ENCODE measurements at places on chromosomes 6 and 20.

DNA sequence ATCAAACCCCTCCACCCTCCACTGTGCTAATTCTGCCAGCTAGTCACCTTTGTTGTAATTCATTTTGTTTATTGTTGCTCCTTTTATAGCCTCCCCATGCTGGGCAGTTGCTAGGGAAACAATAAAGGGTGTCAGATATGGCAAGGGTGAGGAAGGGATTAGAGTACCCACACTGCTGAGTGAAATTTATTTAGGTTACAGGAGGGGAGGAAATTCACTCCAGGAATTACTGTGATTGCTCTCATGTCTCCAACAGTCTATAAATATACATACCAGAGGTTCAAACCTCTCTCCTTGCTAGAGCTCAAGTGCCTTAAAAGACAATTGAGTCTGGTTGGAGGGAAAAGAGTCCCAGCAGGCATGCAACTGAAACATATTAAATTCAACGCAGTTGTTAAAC, 90.6 kb upstream of the ADGRF1 start:
- DNase-seq = no peak

- DNase-seq = no peak
Measured at GRCh38 chr6:112443179-112444065, 96.3 kb downstream of the RFPL4B start.

DNA sequence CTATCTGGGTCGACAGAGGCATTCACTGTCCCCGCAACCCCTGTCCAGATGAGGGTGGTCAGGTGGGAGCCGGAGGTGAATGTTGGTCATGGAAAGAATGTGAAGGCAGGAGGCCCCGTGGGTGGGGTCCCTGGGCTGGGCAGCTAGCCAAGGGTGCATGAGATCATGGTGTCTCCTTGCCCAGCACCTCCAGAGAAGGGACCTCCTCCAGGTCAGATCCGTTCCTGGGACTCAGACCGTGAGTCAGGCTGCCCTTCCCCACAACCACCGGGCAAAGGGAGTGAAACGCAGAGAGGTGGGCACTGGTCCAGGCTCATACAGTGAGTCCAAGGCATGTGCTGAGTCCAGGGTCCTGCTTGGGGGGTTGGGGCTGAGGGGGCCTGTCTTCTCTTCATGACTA, 3.5 kb downstream of the FOXS1 start:
- DNase-seq = no peak

DNA sequence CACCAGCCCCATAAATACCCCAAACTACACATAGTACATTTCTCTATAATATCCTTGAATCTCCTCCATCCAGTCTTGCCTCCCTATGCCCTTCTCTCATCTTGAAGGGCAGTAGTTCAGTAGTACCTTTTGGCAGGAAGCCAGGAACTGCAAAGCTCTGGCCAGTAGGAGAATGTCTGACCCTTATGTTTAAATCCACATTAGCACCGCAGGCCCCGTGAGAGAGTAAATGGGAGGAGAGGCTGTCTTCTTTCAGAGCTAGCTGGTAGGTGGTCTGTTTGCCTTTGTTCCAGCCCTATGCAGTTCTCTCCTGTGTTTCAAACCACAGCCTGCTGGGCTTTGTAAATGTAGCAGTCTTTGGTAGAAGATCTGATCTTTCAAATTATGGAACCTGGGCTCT, 690.7 kb downstream of the DOK5 start:
- DNase-seq = no peak

DNA sequence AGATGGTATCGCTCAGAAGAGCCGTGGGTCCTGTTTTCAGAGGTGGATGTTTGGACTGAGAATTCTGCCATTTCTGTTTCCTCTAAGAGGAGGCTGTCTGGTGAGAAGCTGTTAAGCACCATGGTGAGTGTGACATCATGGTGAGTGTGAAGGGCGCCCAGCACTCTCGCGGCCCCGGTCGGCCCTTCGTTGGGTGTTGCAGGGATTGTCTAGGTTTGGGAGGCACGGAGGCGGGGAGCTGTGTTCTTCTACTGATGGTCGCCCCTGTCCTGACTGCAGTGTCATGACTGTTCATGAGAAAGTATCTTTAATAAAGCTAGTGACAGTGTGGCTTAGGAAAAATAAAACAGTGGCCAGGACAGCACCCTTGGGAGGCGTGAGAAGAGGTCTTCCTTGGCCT, 70.4 kb downstream of the NOL4L start:
- DNase-seq = no peak

DNA sequence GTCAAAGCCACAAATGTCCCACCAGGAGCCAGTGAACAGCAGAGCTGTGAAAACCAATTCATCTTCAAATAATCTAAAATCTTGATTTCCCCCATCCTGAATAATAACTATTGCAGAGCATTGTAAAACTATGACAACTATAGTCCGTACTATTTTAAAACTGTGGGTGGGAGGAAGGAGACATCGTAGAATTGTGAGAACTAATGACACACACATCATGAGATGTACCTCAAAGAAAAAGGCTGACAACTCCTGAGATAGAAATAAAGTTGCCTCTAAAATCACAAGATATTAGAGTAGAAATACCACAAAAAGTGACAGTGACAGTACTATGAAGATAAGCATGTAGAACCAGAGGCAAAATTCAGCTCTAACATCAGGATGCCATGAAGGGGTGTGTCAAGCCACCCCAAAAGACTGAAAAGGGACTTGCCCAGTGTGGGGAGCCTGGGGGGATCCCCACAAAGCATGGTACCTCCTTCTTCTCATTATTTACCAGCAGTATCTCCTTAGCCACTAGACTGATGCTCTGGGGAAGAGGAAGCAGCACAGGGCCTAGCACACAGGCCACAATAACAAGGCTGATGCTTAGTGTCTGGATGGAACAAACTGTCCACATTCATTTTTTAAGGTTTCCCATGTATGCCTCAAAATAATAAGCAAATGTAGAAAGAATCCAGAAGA, 13.4 kb downstream of the NAPB start:
- no peak for DNase-seq

DNA sequence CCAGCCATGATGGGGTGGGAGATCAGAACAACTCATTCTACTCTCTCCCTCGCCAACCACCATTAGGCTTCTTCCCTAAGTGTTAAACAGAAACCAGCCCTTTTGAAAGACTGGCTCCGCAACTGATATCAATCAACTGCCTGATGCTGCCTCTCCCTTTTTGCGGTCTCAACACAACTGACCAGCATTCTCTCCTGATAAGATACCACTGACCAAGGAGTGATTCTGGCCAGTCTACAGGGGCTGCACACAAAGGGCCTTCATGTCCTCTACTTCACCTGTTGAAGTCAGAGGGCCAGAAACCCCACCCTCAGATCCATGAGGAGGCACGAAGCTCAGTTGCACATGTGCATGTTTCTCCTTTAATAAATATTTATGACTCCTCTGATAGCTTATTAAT, 145.1 kb downstream of the CD24 start:
- no peak for DNase-seq

- DNase-seq = no peak
Measured at GRCh38 chr20:36162272-36162966, 7.9 kb downstream of the EPB41L1 start.

- DNase-seq = no peak
Measured at GRCh38 chr6:11326116-11326515, 93.6 kb upstream of the NEDD9 start.

DNA sequence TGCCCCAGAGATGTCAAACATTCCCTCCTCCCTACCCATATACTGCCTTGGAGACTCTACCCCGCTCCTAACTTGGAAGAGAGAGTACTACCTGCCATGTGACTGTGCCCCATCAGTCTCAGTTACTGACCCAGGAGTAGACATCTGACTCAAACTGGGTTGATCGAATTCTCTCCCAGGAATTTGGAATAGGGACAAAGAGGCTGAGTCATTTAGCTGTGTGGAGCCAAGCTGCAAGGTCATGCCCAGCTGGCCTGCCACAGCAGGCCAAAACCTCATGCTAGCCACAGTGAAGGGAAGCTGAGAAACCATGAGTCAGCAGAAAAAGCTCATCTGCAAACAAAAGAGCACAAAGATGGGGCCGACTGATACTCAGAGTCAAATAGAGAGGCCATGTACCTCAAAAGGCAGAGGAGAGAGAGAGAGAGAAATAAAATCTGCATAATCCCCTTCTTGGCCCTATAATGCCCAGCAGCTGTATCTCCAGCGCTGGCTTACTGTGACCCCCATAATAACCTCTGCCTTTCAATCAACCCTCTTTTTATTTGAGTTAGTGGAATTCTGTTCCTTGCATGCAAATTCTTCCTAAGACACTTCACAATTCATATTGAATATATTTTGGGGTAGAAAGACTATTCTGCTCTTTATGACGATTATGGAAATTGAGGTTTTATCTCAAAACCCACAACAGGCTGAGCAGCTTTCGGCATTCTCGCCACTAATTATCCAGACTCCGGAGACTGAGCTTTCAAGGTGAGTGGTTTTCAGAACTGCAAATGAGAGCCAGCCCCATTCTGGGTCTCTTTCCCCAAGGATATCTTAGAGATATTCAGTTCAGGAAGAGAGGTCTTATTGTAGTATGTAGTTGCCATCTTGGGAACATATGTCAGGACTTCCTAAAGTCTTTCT, 21.4 kb upstream of the AKIRIN2 start:
- DNase-seq = no peak

GRCh38 chr6:11142296-11143027, 30.9 kb upstream of the ERVFRD-1 start:
- DNase-seq = no peak

GRCh38 chr6:98831057-98831958, 3.1 kb upstream of the POU3F2 start:
- no peak for DNase-seq

- DNase-seq = no peak
Measured at GRCh38 chr6:54071821-54072340, 39.4 kb upstream of the MLIP start.

- DNase-seq = no peak
Measured at GRCh38 chr6:34556031-34556471, at the start of gene SPDEF. TSS of gene SPDEF (minus strand) at chr6:34556329. CDS start at chr6:34544455, 11,874 bp downstream.

- DNase-seq = peak; percentile 59
Measured at GRCh38 chr6:14857501-14857900, 388.4 kb upstream of the JARID2 start.

DNA sequence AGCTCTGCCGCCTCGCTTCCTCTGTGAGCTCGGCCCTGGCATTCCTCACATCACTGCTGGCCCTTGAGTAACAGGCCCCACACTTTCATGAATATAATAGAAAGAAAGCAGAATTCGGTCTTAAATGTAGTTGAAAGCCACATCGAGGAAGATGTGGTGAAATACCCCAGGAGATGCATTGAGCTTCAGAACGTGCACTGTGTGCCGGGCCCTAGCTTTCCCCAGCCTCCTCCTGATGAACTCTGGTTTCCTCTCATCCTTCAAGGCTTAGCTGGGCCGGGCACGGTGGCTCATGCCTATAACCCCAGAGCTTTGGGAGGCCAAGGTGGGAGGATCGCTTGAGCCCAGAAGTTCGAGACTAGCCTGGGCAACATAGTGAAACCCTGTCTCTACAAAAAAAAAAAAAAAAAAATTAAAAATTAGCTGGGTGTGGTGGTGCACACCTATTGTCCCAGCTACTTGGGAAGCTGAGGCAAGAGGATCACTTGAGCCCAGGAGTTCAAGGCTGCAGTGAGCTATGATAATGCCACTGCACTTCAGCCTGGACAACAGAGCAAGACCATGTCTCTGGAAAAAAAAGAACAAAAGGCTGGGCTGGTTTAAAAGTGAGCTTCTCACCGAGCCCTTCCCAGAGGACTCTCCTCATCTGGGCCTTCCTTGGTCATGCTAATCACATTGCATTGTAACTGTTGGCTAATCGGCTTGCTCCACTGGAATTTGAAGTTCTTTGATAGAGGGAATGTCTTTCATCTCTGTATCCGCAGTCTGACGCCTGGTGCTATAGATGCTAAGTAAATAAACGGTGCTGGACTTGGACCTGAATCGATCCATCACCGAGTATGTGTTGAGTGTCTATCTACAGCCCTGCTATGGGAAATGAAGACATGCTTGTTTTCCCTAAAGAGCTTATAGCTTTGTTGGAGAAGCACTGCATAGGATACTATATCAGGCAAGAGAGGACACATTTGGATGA, 43.8 kb upstream of the FOXQ1 start:
- DNase-seq = no peak

GRCh38 chr6:151400473-151400872, 9.1 kb upstream of the ZBTB2 start:
- no peak for DNase-seq

GRCh38 chr6:130018744-130019325, 454 bp downstream of the L3MBTL3 start:
- DNase-seq = no peak

GRCh38 chr6:30029588-30029987, 31.5 kb upstream of the POLR1H start:
- no peak for DNase-seq

GRCh38 chr20:60281295-60281694, 323.1 kb downstream of the CDH26 start:
- DNase-seq = no peak

Data from stimulated activated CD4-positive, alpha-beta T cell treated with anti-CD3 and anti-CD28 coated beads, Interleukin-1b, Interleukin-23, amount 100 ng/mL, for 24 hours (primary cell).